Astrocyte of the hippocampus (primary cell): ENCODE measurements at places on chromosomes 12 and 14.

- peak; percentile 85 for DNase-seq
Observed at GRCh38 chr14:67934087-67934486, 114.5 kb downstream of the RAD51B start.

DNA sequence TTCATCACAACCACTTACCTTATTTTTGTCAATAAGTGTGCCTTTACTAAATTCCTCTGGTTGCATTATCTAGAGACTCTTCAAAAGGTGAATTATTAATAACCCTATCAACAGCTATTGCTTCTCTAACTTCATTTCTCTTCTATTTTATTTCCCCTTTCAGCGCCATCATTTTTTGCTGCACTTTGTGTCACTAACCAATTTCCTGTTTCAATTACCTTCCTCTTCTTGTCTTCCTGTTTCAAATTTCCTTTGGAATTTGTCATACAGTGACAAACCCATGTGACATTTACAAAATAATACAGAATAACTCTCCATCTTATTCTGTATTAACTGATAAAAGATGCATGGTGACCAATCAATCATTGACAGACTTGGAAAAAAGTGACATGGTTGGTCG, 12.2 kb upstream of the CLEC2A start:
- DNase-seq = no peak

DNA sequence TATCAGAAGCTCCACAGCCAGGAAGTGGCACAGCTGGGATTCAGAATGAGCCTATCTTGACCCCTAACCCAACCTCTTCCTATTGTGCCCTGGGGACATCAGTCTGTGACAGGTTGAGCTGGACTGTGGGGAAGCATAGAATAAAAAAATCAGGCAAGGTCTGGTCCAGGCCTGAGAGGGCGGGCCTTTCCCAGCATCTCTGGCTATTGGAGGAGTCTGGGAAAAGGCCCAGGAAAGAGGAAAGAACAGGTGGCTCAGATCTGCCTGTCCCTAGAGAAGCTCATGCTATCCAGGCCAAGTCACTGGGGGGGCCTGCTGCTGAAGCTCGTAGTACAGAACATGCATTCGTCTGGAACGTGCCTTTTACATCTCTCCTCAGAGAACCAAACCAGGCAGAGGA, 100.5 kb downstream of the PPM1H start:
- DNase-seq = no peak

GRCh38 chr12:89529738-89530137, 3.9 kb upstream of the POC1B start:
- peak; percentile 67 for DNase-seq

DNA sequence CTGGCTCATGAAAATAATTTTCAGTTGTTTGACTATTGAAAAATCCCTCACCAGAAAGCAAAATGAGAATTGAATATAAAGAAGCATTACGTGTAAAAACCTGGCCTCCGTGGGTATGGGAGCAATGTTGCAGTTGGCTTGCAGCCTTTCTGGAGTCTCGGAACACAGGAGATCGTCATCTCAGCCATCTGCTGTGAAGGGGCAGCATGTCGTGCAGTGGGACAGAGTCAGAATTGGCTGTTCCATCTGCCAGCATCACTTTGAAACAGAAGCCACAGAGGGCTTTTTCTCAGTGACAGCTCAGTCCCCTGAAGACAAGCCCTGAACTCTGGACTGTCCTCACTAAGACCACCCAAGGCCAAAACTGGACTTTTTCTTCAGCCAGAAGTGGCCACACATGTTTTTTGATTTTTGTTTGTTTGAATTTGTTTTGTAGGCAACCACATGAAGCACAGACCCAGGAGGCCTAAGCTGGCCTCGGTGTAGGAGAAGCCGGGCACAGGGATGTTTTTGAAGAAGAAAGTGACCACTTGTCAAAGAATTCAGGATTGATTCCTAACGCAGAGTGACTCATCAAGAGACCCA, 170.8 kb upstream of the DYRK2 start:
- DNase-seq = peak; percentile 46

GRCh38 chr12:121391619-121392324, 8.1 kb upstream of the RNF34 start:
- DNase-seq = no peak

DNA sequence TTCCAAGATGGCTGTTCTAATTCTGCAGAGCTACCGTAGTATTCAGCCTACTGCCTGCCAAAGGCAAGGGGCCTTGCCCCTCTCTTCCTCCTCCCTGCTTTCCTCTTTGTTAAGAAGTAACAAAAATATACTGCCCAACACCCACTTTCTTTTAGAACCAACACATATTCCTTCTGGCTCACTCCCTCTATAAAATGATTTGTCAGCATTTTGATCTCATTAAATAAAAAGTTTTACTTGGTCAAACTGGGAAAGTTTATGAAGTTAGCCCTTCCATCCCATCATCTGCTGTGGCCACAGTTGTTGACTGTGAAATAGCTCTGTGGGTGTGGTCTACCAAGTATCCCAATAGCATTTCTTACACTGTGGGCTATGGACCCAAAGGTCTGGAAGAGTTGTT, 472.4 kb downstream of the ZFP36L1 start:
- no peak for DNase-seq

DNA sequence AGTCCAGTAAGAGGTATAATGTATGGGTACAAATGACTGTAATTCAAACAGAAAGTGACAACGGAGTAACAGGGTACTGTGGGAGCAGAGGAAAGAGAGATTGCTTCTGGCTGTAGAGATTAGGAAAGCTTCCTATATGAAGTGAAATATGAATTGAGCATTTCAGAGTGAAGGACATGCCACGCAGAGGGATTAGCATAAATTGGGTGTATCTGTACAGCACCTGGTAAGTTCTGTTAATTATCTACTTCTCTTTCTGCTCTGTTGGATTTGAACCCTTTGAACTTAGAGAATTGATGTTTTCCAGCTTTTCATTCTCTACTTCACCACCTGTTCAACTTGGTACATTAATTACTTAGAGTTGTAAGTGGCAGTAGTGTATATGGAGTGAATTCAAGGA, 8.8 kb downstream of the STK38L start:
- no peak for DNase-seq

DNA sequence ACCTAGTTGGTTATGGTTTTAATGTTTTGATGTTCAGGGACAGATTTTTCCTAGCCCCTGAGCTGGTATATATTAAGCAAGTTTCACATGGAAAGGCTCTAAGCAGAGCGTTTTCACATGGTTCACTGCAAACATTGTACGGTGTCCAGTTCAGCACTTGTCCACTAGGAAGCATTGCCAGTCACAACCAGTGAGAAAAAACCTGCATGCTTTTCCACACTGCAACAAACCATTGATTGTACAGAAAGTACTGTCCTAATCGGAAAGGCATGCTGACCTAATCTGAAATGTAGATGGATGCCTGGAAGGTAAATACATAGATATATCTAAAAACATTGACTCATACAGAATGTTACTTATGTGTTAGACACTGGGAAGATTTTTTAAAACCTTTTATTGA, 25.0 kb upstream of the NPAS3 start:
- DNase-seq = peak; percentile 66

- peak; percentile 81 for DNase-seq
Observed at GRCh38 chr14:103126873-103127304, 3.6 kb downstream of the TNFAIP2 start.

DNA sequence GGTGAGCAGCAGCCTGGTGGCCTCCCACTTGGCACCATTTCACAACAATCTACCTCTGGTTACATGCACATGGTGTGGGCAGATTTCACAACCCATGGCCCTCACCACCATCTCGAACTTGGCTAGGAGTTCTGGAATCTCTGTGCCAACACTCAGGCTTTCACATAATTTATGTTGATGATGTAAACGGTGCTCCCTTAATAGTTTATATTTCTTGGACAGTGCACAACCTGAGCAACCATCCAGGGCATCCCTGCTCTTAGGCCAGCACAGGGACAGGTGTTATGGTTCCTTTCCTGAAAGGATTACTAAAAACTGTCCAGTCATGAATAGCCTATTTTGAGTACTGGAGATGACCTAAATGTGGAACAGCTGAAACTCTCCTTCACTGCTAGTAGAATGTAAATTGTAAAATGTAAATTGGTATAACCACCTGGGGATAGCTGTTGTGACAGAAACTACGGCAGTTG, 28.6 kb downstream of the ABCB9 start:
- no peak for DNase-seq

- peak; percentile 30 for DNase-seq
Observed at GRCh38 chr14:68295316-68295816, 475.8 kb downstream of the RAD51B start.

DNA sequence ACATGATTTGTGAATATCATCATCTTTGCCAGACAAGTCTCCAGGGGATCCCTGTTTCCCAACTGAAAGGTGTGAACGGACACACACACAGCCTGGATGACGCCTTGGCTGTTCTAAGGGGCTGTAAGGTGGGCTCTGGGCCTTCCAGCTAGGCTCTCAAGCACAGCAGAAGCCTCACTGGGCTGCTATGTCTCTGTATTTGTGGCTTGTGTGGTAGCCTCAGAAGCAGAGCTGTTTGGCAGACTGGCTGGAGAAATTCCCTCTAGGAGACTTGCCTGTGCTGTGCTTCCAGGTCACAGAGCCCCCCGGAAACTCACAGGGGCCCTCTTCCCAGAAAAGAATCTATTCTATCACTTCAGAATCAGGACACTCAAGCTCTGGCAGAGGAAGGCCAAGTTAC, 21.4 kb downstream of the OTUB2 start:
- no peak for DNase-seq

DNA sequence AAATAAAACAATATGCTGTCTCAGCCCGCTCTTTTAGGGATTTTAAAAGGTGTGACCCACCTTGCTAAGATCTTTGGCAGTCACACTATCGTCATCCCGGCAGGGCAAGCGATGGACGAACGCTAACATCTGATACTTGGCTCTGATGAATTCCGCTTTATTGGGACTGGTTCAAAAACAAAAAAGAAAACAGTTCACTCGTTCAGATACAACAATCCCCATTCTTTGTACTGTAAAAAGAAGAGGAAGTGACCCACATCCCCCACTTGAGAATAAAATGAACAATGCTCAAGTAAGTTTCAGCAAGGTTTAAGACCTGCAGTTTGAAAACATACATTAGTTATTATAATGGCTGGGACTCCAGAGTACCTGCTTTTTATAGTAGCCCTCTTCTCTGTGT, 7.3 kb downstream of the GIT2 start:
- no peak for DNase-seq

GRCh38 chr14:84688297-84689025, 841.5 kb upstream of the FLRT2 start:
- no peak for DNase-seq

DNA sequence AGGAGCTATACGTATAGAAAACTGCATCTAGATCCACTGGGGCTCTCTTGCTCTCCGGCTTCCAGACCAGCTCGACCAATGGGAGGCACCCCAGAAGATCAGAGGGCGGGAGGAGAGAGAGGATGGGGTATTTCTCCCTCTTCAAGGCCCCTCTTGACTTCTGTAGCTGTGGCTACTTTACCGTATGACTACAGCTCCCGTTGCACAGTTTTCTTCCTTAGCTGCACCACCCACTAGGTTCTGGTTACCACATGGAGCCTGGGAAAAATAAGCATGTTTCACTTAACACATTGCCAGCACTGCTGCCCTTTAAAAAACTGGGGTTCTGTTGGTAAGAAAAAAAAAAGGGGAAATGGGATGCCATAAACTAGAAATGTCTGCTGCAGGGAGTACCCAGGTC, 214.4 kb downstream of the TBX5 start:
- DNase-seq = no peak

DNA sequence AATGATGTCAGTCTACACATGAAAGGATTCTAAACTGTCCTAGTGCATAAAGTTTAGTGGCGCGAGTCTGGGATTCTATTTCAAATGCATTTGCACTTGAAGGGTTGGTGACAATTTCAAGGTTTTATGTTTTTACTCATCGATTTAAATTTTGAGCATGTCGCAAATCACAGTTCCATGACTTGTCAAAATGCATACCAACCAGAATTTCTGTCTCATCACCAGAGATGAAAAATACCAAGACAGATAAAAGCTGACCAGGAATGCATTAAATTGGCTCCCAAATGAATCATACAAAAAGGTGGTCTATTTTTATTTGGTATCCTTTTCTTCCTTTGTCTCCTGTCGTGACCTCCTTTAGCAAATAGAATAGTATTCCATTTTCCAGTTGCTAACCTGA, 25.2 kb downstream of the TMEM30B start:
- DNase-seq = no peak

- no peak for DNase-seq
Observed at GRCh38 chr12:43895580-43896206, 59.8 kb downstream of the TMEM117 start.
